Amniotic stem cell (primary cell): ENCODE measurements at places on chromosomes 7 and 10.
A peak's percentile ranks its signal among the peaks of the same experiment; 100 is the strongest.

DNA sequence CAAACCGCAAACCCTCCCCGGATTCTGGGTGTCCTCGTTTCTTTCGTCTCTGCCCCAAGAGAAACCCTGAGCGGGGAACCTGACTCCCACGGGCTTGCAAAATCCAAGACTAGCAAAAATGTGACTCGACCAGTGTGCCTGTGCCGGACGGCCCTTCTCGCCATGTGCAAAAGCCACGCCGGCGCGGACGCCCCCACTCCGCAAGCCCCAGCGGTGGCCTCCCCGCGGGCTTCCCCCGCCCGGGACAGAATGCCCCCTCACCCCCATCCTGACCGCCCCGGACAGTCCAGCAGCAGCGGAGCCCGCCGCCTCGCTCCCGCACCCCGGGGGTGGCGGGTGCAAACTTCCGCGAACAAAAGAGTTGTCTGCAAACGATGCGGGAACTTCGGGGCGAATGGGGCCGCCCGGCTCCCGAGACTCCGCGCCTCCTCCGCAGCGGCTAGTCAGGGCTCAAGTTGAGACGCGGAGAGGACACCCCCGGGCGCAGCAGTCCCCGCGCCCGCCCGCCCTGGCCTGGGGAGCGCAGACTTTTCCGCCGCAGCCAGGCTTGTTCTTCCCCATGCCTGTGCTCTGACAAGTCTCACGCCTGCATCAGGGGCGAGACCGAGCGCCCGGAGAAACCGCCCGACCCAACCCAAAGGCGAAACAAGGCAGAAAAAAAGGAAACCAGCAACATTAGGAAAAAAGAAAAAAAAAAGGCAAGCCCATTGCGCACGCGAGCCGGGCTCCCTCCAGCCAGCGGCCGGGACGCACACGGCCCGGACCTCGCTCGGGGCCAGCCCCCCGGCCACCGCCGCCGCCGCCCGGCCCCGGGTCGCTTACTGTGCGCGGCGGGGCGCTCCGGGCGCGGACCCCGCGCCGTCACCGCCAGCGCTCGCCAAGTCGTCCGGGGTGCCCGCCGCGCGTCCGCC is 732 bp downstream of the FAM53B start:
- no peak for DNase-seq

DNA sequence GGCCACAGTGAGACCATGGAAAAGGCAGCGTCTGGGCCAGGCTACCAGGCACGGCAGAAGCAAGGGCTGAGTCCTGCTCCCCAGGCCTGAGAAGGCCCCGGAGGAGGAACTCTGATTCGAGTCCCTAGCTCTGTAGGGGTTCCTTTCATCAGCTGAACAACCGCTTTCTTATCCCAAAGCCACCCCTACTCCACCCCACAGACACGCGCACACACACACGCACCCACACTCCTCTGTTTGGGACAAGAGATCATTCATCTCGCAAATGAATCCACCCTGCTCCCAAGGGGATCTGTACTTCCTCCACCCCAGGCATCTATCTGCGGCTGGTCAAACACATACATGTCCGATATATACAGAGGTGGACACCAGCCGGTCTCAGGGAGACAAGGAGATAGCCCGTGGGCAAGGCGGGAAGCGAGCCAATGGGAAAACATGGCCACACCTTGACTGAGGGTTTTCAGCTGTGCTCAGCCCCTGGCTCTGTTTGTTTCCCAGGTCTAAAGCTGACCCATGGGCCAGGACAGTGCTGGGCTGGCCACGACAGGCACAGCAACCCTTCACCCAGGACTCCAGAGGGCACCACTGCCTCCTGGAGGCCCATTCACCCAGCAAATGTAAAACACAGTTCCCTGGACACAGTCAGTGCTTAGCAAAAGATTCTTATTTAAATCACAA is 7.3 kb downstream of the ZCCHC24 start:
- no peak for DNase-seq

DNA sequence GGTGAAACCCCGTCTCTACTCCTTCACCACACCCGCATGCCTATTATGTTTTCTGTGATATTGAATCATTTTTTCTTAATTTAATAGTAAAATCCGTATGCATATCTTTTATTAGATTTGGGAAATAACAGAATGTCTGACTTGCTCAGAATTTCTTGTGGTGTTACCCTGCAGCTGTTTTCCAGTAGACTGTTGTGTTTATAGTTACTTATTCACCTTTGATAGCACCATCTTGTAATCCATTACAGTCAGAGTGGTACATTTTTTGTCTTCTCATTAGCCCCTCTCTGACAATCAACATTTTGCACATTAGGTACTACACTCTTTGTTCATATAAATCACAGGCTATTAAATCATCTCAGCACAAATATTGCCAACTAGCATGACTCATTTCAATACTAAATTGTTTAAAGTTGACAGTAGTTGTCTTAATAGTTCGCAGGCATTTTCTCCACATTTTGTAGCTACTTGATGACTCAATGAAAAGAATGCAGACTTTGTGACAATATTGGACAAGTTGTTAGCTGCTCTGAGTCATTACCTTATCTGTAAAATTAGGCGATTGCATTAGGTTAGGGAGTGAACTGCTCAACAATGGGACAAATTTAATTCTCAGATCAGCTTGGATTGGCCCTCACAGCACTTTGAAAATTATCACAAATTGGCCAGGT is 17.8 kb upstream of the SLC16A12 start:
- peak; percentile 77 for DNase-seq

- DNase-seq, result no peak
Measured at GRCh38 chr10:119161680-119162451, 3.6 kb downstream of the SFXN4 start.

DNA sequence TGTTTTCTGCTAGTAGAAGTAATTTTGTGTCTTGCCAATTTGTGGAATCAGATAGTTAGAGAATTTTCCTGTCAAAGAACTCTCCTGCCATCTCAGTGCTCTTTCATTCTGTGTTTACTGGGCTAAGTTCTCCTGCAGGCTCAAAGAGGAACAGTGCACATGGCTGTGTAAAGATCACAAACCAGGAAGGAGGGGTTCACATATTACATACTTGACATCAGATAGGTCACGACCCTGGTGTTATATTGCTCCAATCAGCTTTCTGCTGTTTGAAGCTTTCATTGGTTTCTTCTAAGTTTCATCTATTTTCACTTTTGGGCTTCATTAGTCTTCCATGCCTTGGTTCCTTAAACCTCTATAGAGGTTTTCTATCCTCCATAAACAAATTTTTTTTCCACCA is 13.5 kb upstream of the ELMO1 start:
- DNase-seq, result no peak

- peak; percentile 96 for DNase-seq
Measured at GRCh38 chr10:5889624-5890451, at the start of the genes ANKRD16 and FBH1. Gene ANKRD16 (minus strand): TSS chr10:5889893. CDS start chr10:5889354, 539 bp downstream. Gene FBH1 (plus strand): TSS chr10:5890243. CDS start chr10:5890346, 103 bp downstream.

DNA sequence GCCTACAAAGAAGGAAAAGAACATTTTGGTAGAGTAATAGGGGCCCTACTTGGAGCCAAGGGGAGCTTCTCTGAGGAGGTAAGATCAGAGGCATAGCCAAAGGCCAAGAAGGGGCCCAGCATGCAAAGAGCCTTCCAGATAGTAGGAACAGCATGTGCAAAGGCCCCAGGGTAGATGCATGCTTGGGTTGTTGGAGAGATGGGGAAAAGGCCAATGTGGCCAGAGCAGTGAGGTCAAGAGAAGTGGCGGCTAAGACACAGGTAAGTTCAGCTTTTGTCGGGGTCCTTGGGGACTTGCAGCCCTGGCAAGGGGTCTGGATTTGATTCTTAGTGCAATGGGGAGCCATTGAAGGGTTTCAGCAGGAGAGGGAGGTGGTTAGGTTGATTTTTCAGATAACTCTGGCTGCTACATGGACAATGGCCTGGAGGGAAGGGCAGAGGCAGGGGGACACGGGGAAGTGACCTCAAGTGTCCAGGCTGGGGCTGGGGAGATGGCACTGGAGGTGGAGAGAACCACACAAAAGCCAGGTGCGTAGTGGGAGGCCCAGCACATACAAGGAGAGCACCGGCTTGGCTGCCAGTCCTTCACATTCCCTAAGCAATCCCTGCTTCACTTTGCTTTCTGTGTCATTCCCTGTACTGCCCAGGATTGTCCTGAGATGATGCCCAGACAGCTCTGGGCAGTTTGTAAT is 16.5 kb downstream of the GRID1 start:
- no peak for DNase-seq

GRCh38 chr10:5360318-5360915 is 4.3 kb upstream of the UCN3 start:
- DNase-seq, result no peak

GRCh38 chr10:96978621-96979154 is 146.6 kb downstream of the LCOR start:
- no peak for DNase-seq

- no peak for DNase-seq
Measured at GRCh38 chr10:114048472-114048871, 4.8 kb downstream of the ADRB1 start.

- no peak for DNase-seq
Measured at GRCh38 chr10:114871379-114871778, 49.8 kb downstream of the FHIP2A start.

DNA sequence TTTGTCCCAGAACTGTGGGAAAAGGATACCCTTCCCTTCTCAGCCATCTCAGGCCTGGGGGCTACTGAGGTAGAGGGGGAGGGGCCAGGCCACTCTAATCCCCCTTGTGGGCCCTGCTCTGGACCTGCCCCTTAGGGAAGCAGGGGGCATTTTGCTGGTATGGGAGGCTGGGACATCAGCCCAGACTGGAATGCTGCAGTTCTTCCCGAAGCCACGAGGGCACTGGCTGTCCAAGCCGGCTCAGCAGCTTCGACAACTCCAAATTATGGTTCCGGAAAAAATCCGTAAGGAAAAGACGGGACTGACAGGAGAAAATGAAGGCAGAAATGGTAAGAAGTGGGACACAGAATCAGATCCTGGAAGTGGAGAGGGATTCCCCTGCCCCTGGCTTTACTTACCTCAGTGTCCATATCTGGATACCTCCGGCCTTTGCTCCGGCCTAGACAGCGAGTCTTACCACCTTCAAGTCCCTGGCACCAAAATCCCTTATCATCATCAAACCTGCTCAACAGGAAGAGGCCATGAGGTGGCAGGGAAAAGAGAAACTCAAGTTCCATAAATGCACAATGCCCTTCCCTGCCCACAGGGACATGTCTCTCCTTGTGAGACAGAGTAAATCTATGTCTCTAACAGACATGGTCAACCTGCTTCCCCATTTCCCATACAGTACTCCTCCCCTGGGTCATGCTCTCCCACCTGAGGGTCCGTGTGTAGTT is 9.0 kb downstream of the NDST2 start:
- no peak for DNase-seq

- DNase-seq, result no peak
Measured at GRCh38 chr10:128429835-128430513, 303.8 kb upstream of the MKI67 start.

DNA sequence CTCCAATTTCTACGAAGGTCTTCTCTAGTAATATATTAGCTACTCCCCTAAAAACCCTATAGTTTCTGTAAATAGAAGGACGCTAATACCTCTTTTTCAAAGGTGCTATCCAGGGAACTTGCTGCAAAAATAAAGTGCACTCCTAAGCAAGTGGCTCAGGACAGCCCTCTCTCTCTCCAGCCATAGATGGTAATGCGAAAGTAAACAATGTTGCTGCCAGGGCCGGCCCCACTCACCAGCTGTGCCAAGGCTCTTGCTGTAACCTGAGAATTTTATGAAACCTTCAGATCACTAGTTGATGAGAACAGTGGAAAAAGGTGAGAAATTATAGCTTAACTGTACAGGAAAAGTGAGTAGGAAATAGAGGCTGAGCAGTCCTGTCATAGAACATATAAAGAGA is 10.9 kb upstream of the TAS2R39 start:
- DNase-seq, result no peak

GRCh38 chr7:19762631-19763030 is 10.8 kb downstream of the TMEM196 start:
- no peak for DNase-seq

DNA sequence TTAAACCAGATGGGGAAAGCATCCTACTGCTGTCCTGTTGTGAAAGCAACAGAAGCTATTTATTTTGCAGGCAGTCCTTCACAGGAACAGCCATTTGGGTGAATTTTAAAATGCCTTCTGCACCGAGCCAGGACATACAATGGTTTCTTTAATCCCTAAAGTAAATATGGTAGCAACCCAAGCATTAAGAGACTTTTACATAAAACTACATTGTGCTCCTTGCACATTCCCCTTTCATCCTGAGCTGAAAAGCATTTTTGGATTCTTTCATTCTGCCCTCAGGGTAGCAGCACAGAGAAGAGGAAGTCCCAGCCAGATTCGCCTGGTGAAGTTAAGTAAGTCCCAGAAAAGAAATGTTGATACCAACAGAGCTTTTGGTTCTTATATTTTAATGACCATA is 84.0 kb upstream of the FAM3C start:
- no peak for DNase-seq

DNA sequence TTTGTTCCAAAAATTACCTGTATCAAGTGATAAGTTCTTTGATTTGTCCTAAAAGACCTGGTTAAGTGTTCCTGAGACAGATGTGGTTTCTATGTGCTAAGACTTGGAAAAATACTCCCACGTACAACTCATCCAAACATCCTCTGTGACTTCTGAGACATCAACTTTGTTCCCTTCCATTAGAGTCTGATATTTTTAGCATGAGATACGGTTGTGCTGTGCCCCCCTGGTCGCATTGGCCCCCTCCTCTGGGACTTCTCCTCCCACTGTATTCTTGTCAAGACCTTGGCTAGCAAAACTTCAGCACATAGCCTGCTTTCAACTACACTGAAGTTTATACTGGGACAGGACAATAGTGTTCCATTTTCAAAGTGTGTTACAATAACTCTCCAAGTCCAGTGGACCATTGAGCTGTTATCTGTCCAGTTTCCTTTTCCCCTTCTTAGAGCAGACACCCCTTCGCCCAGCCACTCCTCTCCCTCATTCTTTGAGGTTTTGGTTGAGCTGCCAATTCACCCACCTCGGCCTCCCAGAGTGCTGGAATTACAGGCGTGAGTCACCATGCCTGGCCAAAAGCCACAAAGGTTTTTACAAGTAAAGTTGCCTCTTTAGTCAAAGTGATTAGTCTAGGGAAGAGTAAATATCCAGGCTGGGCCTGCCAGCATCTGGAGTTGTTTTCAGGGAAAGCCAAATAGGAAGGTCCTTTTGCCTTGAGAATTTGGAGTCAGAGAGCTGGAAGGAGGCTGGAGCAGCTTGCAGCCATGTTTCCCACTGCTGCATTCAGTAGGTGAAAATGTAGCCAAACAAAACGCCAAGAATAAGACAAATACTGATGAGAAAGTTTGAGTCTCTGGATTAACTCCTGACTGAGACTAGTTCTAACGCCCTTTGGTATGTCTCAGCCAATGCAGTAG is 17.8 kb upstream of the PDLIM1 start:
- DNase-seq, result peak; percentile 77

- no peak for DNase-seq
Measured at GRCh38 chr7:102287111-102287980, 678 bp downstream of the SH2B2 start.
